ENCODE measurements at places on chromosomes 12 and 14.

DNA sequence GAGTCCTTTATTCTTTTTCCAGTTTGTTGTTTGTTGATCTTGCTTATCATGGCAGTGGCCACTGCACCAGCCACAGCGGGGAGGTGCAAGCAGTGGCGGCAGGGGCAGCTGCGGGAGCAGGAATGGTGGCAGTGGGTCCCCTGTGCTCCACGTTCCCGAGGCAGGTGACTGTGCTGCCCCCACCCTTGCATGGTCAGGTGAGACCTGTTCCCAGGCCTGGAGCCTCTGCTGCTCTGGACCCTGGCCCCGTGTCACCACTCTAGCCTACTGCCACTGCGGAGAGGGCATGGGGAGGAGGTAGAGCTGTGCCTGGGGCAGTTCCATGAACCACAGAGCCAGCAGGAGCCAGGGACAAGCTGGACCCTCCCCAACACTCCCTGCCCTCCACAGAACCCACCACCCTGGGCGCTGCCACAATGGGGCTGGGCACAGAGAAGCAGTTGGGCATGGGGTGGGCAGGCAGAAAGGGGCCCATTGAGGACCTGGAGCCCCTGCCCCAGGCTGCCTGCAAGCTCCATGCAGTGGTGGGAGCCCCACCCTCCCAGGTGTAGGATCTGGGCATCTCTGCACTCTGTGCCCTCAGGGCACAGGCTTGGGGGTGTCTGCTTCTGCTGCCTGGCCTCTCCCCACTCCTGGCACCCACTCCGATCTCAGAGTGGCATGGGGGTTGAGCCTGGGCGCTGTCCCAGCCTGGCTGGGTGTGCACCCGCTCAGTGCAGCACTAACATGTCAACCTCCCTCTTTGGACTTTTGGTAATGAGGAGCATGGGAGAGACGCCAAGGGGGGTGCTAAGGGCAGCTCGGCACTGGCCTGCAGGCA is 23.1 kb upstream of the WDR20 start:
- DNase-seq, result no peak

- DNase-seq, result no peak
Observed at GRCh38 chr12:1197264-1198018, 206.4 kb downstream of the ERC1 start.

- no peak for DNase-seq
Observed at GRCh38 chr12:14879222-14879933, 6.3 kb downstream of the MGP start.

DNA sequence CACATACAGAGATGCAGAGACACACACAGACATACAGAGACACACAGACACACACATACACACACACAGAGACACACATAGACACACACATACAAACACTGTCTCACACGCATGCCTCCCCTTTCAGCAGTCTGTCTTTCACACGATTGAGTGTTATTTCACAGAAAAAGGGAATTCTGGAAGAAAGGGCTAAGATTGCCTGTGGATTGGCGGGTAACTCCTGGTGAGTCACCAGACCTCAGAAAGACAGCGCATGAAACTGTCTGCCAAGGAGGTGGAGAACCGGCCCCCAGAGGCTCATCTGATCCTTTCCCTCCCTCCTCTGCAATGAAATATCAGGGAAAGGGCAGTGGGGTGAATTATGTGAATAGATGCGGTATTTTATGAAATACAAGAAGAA is 127.2 kb upstream of the GSC start:
- DNase-seq, result no peak

DNA sequence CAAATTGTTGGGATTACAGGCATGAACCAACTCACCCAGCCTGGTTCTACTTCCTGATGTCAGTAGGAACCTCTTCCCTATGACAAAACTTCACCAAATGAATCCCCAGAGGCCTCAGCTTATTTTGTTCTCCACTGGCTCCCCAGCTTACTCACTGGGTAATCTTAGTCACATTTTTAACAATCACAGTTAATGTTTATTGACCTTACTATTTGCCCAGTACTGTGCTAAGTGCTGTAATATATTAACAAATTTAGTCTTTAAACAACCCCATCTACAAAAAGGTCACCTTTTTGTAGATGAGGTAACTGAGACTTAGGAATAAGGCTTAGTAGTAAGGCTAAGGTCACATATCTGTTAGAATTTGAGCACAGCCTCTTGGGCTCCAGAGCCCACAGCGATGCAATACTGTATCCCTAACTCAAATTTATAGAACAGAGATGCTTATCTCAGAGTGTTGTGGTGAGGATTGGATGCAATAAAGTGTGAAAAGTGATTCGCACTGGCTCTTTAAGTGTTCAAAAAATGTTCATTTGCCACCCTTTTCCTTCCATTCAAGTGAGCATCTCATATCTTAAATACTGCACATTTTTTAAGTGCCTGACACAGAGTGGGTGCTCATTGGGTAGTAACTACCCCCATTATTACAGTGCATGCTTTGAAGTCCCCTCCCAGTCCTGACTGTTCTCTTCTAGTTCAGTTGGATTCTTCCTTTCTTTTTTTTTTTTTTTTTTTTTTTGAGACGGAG is 146.4 kb upstream of the ARHGAP5 start:
- DNase-seq, result no peak

GRCh38 chr14:61034416-61035120 is 53.5 kb downstream of the SLC38A6 start:
- DNase-seq, result peak; percentile 92

DNA sequence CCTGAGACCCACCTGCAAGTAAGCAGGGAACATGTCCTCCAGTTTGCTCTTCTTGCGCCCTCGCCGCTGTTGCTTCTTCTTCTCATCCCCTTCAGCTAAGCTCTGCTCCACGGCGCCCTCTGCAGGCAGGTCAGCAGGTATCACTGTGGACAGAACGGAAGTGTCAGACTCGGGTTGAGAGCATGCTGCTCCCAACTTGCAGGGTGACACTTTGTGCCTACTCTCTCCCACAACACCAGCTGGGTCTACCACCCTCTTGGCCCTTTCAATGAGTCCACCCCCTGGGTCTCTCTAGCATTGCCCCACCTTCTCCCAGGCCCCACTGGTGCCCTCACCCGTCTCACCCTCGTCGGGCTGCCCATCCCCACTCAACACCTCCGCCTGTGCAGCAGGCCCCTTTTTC is 16.7 kb downstream of the KMT2D start:
- peak; percentile 89 for DNase-seq

- peak; percentile 61 for DNase-seq
Observed at GRCh38 chr12:90102957-90103652, 394.5 kb upstream of the ATP2B1 start.

DNA sequence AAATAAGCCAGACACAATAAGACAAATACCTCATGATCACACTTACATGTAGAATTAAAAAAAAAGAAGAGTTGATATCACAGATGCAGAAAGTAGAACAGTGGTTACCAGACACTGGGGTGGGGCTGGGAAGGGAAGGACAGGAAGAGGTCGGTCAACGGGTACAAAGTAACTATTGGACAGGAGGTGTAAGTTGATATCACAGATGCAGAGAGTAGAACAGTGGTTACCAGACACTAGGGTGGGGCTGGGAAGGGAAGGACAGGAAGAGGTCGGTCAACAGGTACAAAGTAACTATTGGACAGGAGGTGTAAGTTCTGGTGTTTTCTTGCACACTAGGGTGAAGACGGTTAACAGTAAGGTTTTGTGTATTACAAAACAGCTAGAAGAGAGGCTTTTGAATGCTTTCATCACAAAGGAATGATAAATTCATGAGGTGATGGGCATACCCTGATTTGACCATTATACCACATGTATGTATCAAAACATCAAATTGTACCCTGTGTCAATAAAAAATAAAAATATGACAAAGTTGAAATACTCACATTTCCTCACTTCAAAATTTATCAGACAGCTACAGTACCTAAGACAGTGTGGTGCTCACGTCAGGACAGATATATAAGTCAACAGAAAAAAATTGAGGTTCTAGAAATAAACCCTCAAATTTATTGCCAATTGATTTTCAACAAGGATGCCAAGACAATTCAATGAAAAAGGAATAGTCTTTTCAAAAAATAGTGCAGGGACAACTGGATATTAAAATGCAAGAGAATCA is 32.8 kb downstream of the GALC start:
- no peak for DNase-seq

GRCh38 chr14:40987481-40987880 is 619.2 kb upstream of the LRFN5 start:
- no peak for DNase-seq

- DNase-seq, result peak; percentile 36
Observed at GRCh38 chr12:104307655-104308000, 4.1 kb downstream of the EID3 start.

- DNase-seq, result no peak
Observed at GRCh38 chr12:116726694-116727093, 11.2 kb downstream of the SPRING1 start.

DNA sequence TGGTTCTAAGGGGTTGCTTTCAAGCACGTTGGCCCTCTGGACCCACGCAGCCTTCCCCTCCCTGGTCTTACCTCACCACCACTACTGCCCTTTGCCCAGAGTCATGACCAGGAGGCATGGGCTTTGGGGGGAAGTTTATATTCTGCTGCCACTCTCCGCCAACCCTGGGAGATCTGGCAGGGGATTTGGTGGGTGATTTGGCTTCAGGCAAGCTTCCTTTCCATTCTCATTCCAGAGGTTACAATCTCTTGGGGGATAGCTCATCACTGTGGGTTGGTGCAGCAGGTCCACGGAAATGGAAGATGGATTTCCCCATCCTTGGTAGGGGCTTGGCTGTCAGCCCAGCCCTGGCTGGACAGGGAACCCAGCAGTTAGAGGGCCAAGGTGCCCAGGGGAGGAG is 6.3 kb downstream of the PAH start:
- no peak for DNase-seq

DNA sequence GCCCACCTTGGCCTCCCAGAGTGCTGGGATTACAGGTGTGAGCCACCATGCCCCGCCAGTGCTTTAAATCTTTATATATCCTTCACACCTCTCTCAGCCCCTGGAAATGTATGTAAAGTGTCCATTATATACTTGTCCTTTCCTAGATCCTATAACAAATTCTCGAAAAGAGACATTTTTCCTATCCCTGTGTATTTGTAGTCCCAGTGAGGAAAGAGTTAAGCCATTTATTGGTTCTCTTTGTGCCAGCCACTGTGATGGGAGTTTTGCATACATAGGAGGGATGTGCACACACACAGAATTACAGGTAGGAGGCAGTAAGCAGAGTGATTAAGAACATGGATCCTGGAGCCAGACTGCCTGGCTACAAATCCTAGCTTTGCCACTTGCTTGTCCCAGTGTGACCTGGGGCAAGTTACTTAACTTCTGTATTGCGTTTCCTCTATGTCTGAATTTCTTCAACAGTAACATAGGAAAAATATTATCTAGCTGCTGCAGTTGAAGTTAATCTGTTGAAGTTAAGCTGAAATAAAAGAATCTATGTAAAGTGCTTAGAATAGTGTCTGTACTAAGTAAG is 2.1 kb upstream of the RABGGTA start:
- peak; percentile 73 for DNase-seq

- no peak for DNase-seq
Observed at GRCh38 chr12:57722716-57723629, 15.6 kb downstream of the AGAP2 start.

GRCh38 chr14:56036353-56036752 is 81.9 kb upstream of the PELI2 start:
- no peak for DNase-seq

GRCh38 chr14:33800735-33801163 is 150.1 kb downstream of the EGLN3 start:
- DNase-seq, result no peak

- no peak for DNase-seq
Observed at GRCh38 chr12:104458694-104459367, 2.1 kb downstream of the CHST11 start.

GRCh38 chr14:50528000-50528399 is 4.4 kb downstream of the MAP4K5 start:
- DNase-seq, result no peak

- no peak for DNase-seq
Observed at GRCh38 chr14:76539130-76539529, 163.2 kb downstream of the ESRRB start.

DNA sequence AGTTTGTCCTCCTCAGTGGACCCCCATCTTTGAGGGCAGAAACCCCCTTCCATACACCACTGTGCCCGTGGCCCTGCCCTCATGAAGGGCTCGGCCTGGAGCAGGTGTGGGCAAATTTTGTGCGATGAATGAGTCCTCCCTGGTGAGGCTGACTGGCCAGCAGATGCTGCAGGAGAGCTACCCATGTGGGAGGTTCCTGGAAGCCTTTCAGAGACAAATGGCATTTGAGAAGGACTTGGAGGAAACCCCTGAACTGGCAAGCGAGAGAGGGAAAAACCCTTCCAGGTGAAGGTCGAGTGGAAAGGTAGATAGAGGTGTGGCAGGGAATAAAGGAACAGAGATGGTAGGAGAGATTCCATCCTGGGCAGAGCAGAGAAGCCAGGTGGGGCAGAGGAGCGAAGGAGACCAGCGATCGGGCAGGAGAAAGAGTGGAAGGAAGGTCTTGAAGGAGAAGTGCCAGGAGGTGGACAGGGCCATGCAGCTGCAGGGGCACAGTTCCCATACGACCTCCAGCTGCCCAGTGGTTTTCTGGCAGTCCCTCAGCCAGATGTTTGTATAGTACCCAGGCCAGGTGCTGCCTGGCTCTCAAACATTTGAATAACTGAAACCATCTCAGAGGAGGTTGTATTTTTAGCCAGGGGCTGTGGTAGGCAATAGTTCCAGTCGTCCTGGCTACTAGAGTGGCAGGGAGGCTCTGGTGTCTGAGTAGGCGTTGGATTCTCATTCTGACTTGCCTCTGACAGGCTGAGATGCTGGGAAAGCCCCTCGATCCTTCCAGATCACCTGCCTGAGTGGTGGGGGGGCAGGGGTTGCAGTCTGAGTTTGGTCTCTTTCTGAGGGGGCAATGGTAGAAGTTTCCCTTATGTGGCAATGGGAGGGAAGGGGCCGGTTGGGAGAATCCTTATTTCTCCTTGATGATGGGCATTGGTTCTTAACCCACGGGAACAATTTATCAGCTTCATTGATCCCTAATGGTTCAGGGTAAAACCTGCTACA is 40.1 kb downstream of the FBXL14 start:
- peak; percentile 86 for DNase-seq

- DNase-seq, result peak; percentile 73
Observed at GRCh38 chr14:22471545-22472121, 117.4 kb downstream of the DAD1 start.

DNA sequence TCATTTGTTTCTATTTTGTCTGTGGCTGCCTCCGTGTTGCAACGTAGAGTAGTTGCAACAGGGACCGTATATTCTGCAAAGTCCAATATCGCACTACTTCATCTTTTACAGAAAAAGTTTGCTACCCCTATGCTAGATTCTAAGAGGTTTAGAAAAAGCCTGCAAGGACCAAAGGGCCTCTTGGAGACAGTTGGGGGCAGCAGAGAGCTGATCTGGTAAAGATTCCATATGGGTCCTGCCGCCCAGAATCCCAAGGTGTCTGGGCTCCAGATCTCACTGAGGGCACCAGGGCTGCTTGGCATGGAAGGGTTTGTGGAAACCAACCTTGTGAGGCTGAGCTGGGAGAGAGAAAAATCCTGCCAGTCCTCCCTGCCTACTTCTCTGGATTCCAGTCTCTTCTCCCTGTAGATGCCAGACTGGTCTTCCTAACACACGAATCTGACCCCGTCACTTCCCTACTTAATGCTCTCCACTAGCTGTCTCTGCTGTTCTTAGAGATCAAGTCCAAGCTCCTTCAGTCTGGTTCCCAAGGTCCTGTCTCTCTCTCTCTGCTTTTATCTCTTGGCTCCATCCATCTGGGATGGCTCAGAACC is 74.6 kb downstream of the GLRX5 start:
- DNase-seq, result peak; percentile 89

GRCh38 chr12:77947330-77947729 is 116.6 kb downstream of the NAV3 start:
- DNase-seq, result no peak

Data from Karpas-422 (cell line).